ENCODE measurements at places on chromosomes 4 and X. TPM values are rescaled to one million over a fixed set of nuclear protein-coding genes. Genes with fewer than 3 reads are reported as not detected.

DNA sequence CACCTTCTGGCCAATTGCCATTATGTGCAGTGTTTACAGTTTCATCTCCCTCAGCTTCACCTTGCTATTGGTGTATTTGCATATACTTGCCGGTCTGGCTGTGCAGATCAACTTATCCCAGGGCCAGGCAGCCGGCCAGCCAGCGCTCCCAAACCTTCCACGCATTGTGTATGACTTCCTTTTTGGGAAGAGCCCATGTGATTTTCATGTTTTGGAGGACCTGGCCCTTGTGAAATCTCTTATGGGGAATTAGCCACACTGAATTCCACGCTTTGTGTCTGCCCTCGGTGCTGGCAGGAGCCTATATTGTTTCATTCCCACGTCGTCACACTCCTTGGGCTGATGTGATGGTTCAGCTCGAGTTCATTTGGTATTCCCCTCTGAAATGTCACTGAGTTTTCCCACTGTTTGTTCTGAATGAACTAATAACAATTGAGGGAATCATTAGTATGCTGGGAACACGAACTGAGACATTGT, 6.0 kb upstream of the PDLIM3 start:
- no peak for DNase-seq

GRCh38 chr4:40055511-40055862, 1.2 kb upstream of the N4BP2 start:
- no peak for DNase-seq

- peak; percentile 39 for DNase-seq
Observed at GRCh38 chr4:82905205-82905604, 4.7 kb downstream of the THAP9 start.

DNA sequence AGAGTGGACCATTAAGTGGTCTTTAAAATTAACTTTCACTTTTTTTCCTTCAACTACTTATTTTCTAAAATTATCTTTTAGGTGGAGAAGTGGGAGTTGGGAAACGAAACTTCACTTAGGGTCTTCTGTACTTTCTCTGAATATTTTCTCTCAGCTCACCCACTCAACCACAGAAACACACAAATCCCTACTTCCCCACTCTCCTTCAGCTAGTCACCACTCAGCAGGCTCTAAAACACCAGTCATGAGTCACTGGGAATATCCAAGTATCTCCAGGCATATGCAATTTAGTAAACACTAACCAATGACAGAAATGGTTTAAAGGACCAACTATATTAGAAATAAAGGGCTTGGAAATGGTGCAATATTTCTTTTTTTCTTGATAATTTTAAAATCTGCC, 153.0 kb upstream of the RPS6KA6 start:
- DNase-seq: peak; percentile 0

GRCh38 chr4:38980903-38981676, 51.1 kb downstream of the TMEM156 start:
- peak; percentile 79 for DNase-seq

GRCh38 chr4:165839615-165840333, 33.3 kb upstream of the TLL1 start:
- DNase-seq: no peak

DNA sequence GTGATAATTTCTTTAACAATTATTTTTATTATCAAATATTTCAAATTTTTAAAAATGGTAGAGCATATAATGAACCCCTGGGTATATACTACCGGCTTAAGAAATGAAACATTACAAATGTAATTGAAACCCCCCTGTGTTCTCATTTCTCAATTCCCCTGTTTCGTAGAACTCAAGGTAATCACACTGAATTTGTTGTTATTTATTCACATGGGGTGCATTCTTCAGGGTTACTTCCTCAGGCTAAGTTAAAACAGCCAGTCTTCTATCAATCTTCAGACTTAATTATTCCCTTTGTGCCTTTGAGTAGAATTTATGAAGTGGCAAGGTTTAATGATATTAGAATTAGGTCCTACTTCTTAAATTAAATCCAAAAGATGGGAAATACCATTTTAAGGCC, 128.2 kb downstream of the ANAPC10 start:
- DNase-seq: no peak

GRCh38 chrX:40068048-40068447, 29.7 kb downstream of the BCOR start:
- peak; percentile 62 for DNase-seq

UGT2B17 gene
- not detected for total RNA-seq

NWD2 gene
- not detected for total RNA-seq

GATA1 gene
- not detected for total RNA-seq

SOWAHB gene
- total RNA-seq: not detected

ATP8A1 gene
- 0.12 TPM for total RNA-seq

BTK gene
- total RNA-seq: not detected

MGARP gene
- 0.68 TPM for total RNA-seq

CXorf49B gene
- not detected for total RNA-seq

CXCL5 gene
- total RNA-seq: 2.7 TPM

PCDH11X gene
- total RNA-seq: not detected

LRCH2 gene
- total RNA-seq: not detected
